ENCODE measurements at places on chromosomes 1 and 21.

GRCh38 chr1:242055749-242056320, 56.9 kb upstream of the MAP1LC3C start:
- DNase-seq, result no peak

DNA sequence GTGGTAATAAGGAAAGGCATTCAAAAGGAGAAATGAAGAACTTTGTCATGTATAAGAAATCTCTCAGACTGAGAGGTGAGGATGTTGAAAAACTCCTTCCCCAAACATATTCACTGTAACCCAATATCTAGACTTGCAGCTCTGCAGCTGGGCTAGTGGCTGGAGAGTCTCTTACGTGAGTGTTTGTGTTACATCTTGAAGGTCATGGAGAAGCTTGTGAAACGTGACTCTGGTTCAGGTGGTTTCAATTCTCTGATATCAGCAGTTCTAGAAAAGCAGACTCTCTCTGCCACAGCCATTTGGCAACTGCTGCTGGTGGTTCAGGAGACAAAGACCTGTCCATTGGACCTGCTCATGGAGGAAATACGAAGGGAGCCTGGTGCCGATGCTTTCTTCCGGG, 55.0 kb upstream of the EPHA8 start:
- peak; percentile 67 for DNase-seq

DNA sequence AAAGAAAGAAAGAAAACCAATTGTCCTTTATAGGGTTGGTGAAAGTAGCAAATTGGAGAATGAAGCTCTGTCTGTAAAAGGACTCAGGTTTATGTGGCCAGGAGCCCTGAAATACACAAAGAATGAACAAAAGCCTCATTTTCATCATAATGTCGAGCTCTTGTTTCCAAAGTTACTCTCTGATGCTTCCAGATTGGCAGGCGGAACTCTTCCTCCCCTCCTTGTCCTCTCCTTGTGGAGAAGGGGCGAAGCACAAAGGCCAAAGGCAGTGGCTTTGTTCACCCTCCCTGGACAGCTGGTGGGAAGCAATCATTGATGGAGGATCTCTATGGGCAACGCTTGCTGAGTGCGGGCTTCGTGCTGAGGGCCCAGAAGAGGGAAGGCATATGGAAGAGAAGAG, 5.6 kb downstream of the CA6 start:
- no peak for DNase-seq

DNA sequence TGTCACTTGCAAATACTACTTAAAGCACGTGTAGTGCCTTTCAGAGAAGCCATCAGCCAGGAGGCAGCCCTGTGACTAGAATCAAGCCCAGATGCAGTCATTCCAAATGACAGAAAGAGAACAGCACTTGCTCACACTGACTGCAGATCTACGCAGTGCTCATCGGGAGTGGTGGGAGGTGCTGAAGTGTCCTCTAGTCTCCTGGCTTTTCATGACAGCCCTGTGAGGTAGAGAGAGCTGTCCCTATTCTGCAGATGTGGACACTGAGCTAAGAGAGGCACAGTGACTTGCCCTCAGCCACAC, 62.3 kb upstream of the EDN2 start:
- no peak for DNase-seq

DNA sequence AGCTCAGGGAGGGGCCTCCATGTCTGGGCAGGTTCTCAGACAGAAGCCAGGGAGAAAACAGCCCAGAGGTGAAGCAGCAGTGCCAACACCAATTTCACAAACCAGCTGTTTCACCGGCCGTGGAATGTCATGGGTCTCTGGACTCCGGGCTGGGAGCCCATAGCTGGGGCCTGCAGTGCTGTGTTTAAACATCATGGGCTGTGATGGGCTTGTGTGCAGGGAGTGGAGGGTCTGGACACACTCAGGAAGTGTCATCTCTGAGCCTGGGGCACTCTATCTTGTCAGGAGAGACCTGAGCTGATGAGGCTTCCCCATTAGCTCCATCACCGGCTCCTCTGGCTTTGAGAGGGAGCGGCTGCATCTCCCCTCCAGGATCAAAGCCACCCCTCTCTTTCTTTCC, 173.6 kb upstream of the IGSF21 start:
- DNase-seq, result no peak

- peak; percentile 50 for DNase-seq
These were observed 226.8 kb downstream of the LMX1A start for GRCh38 chr1:165129568-165130164.

GRCh38 chr1:45884700-45885099, 81.3 kb downstream of the MAST2 start:
- DNase-seq, result no peak

GRCh38 chr1:46158312-46159281, 16.3 kb upstream of the TSPAN1 start:
- no peak for DNase-seq

DNA sequence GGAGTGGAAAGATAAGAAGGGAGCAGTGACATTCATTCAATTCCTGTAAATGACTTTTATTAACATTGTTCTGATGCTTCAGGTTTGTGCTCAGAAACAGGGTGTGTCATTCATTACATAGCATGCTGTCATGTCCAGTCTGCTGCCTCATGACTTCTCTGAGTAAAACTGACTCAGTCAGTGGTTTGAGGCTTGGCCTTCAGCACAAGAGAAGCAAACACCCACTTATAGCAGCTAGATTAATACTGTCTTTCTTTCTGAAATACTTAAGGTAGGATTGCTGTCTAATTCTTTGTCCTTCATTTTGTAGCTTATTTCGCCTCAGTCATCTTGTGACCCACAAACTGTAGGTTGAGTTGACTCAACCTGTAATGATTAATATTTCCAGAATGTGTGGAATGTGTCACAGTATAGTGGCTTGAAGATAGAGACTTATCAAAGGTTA, 32.9 kb downstream of the RASAL2 start:
- DNase-seq, result no peak

- DNase-seq, result no peak
These were observed 41.6 kb upstream of the SLC45A1 start for GRCh38 chr1:8276173-8276914.

GRCh38 chr1:180680558-180681144, 48.8 kb downstream of the XPR1 start:
- no peak for DNase-seq

DNA sequence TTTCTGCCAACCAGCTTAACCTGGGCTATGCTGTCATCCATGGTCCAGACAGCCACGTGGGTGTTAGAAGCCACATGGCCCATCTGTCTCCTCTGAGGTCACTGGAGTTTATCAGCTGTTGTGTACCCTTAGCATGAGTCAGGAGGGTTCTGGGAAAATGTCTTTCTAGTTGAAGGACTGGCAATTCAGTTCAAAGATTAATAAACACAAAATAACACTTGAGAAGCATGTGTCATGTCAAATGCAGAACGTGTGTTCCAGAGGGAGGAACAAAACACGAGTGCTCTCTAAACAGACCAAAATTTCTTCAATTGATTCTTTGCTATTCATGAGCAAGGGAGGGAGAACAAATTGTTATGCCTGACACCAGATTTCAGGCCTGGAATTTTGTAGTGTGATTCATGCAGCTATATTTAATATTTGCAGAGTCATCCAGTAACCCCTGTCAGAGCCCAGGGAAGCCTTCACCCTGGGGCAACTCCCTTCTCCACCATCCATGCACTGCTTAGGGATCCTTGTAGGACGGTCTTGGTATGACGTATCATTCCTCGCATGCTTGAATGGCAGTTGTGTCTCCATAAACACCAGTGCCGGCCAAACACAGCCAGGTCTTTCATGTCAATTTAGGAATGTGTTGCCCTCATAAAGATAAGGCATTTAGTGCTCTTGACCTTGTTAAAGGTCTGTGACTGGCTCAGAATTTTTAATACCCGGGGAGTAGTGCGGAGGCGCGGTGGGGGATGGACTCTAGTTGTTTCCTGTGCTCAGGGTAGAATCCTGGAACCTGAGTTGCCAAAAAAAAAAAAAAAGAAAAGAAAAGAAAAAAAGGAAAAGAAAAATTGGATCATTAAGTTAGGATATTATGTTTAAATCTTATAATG, 27.7 kb upstream of the DYRK1A start:
- DNase-seq, result peak; percentile 34

DNA sequence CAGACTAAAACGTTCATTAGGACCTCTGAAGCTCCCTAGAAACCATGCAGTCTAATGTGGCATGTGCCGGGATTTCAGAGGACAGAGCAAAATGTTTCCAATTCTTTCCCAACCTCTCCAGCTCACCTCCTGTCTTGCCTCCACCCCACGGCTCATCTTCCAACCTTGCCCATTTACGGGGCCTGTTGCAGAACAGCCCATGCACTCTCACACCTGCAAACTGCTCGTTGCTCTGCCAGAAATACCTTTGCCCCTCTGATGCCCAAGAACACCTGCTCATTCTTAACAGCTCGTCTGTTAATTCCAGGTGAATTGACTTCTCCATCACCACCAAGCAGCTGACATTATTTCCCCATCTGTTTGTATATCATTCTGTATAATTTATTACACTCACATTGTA, 53.9 kb upstream of the LBR start:
- DNase-seq, result no peak

- DNase-seq, result no peak
These were observed 146.1 kb downstream of the EDEM3 start for GRCh38 chr1:184608581-184608980.

GRCh38 chr1:94304553-94304952, 67.2 kb upstream of the ARHGAP29 start:
- no peak for DNase-seq

Measured in left lung (tissue), 14 donors.